ENCODE measurements at places on chromosomes 1 and 21. TPM values are rescaled to one million over a fixed set of nuclear protein-coding genes. Genes with fewer than 3 reads are reported as not detected.

VWA5B1 gene
- 4.8 TPM for total RNA-seq

TDRD5 gene
- 4.6 TPM for total RNA-seq

FCGR2B gene
- 0.46 TPM for total RNA-seq

HMCN1 gene
- 4.4 TPM for total RNA-seq

NHLH2 gene
- 16.1 TPM for total RNA-seq

FTCD gene
- 0.69 TPM for total RNA-seq

LYSMD1 gene
- 18.5 TPM for total RNA-seq

PROX1 gene
- total RNA-seq: 85.6 TPM

CDC73 gene
- total RNA-seq: 42.2 TPM

S100A14 gene
- not detected for total RNA-seq

LCE1F gene
- total RNA-seq: not detected

PRAMEF8 gene
- total RNA-seq: not detected

C8A gene
- not detected for total RNA-seq

KIF2C gene
- total RNA-seq: 6.5 TPM

KISS1 gene
- not detected for total RNA-seq

C1orf185 gene
- not detected for total RNA-seq

NR5A2 gene
- total RNA-seq: 0.69 TPM

MAD2L2 gene
- 43.1 TPM for total RNA-seq

CNR2 gene
- not detected for total RNA-seq

OR2AK2 gene
- total RNA-seq: 2.1 TPM

GRIK3 gene
- 47.3 TPM for total RNA-seq

DDR2 gene
- total RNA-seq: 10.8 TPM

FCMR gene
- total RNA-seq: 0.46 TPM

MRPL39 gene
- 42.0 TPM for total RNA-seq

LRRC41 gene
- total RNA-seq: 54.0 TPM

PRKAA2 gene
- total RNA-seq: 39.9 TPM

GOLT1A gene
- total RNA-seq: 5.5 TPM

OSCP1 gene
- total RNA-seq: 28.1 TPM

CHI3L2 gene
- 0.92 TPM for total RNA-seq

SPRR4 gene
- total RNA-seq: not detected

PODN gene
- 1.2 TPM for total RNA-seq

TRIM45 gene
- 4.8 TPM for total RNA-seq

DFFB gene
- total RNA-seq: 6.5 TPM

GDAP2 gene
- total RNA-seq: 49.1 TPM

DCST2 gene
- total RNA-seq: 0.46 TPM

TIMM17A gene
- 74.7 TPM for total RNA-seq

YIPF1 gene
- 26.8 TPM for total RNA-seq

APOBEC4 gene
- total RNA-seq: 0.23 TPM

HTR1D gene
- 1.2 TPM for total RNA-seq

CFAP298 gene
- total RNA-seq: 20.1 TPM

MORC3 gene
- 85.8 TPM for total RNA-seq

All from diencephalon (tissue), 1 donor.